Mesenteric fat pad (tissue), 1 donor: ENCODE measurements at places on chromosomes 13 and 19. TPM values are rescaled to one million over a fixed set of nuclear protein-coding genes. Genes with fewer than 3 reads are reported as not detected.

- no peak for DNase-seq
Measured at GRCh38 chr19:35153701-35154524, 622 bp upstream of the FXYD5 start.

DNA sequence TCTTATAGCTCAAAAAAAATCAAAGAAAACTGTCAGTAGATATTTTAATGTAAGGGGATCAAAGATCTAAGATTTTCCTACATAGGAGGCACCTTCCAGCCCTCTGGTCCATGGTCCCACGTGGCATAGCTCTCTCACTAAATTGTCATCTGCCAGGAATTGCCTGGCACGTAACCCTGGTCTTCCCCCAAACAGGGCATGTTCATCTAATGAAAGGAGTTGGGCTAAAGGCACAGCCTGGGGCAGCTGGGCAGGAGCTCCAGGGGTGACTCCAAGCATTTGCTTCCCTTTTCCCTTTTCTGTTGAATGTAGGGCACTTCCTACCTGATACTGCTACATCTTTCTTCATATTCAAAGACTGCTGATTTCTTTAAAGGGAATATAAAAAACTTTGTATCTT lies 148.7 kb downstream of the COL4A1 start:
- no peak for DNase-seq

DNA sequence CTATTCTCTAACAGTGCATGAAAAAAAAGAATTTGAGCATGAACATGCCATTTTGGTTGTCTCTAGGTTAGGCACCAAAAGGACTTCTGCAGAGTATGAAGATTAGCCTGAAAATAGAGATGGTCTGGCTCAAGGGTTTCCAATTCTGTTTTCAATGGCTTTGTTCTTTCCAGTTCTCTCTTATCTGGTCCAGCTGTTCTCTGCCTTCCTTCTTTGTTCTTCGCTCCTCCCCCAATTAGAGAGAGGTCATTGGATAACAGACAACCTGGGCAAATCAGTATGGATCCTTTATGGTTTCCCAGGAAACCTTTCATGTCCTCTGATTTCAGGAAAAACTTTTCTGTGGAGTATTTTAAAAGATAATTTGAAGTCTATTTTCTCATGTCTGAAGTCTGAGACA lies 623.4 kb downstream of the PCDH17 start:
- DNase-seq, result no peak

DNA sequence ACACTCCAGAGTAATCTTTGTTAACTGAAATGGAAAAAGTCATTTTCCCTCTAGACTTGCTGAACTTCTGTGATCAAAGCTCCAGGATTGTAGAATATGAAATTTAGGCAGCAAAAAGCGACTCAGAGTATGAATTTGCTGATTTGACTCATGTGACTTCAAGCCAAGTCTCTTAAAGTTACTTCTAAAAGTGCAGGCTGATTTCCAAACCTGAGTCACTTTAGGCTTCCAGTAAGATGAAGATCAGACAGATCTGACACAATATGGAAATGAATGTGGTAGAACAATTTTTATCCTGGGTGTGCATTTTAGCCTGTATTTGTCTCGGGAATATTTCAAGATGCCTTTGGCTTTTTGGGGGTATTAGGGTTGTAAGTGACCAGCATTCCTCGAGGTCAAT lies 151.0 kb upstream of the TMTC4 start:
- DNase-seq, result no peak

GRCh38 chr13:27463500-27463899 lies 13.1 kb upstream of the MTIF3 start:
- no peak for DNase-seq

DNA sequence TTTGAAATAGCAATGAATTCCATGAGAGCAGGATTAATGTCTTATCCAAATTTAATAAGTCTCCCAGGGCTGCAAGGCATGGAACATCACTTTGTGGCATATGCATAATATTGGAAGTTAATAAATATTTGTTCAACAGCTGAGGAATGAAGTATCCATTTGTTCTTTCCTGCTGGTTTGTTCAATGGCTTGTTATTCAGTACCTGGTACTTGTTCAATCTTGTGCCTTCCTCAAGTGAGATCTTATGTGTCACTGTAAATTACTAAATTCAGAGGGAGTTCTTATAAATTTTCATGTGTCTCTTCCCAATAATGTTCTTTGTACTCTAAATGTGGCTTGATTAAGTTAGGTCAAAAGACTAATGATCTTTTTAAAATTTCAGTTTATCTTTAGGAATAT lies 1105.5 kb upstream of the SPRY2 start:
- DNase-seq, result no peak

GRCh38 chr13:38228322-38228721 lies 121.3 kb upstream of the UFM1 start:
- no peak for DNase-seq

Gene SIGLEC11
- 3.0 TPM for total RNA-seq

DNA sequence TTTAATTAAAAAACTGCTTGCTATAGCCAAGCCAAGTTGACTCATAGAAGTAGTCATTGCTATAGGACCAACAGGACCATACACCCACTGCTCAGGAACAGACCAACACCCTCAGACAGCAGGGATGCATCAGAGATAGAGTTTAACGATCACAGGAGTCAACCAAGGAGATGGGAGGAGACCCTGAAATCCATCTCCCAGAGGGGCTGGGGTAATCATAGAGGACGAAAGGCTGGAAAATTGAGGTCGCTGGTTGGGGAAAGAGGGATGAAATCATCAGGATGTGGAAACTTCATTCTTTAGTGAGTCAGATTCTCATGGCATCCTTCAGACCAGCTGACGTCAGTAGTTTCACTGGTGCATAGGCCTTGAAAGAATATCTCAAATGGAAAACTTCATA lies 160.4 kb upstream of the GPC6 start:
- no peak for DNase-seq

GRCh38 chr13:34412817-34413375 lies 529.2 kb upstream of the NBEA start:
- DNase-seq, result no peak

Gene SRRM5
- total RNA-seq, result 0.22 TPM

DNA sequence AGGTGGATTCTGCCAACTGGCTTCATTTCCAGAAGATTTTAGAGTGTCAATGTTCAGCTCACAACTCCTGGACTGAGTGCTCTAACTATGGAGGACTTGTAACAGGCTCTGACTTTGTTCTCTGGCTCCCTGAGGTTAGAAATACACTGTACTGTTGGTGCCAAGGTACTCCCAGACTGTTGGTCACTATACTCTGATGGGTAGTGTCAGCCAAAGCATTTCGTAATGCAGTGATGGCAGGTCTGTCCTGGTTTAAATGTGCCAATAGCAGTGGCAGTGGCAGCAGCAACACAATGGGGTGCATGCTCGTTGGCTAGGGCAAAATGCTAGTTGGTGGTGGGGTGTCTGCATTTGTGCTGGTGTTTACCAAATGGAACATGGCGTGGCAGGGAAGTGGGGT lies 472.2 kb downstream of the TDRD3 start:
- DNase-seq, result no peak

DNA sequence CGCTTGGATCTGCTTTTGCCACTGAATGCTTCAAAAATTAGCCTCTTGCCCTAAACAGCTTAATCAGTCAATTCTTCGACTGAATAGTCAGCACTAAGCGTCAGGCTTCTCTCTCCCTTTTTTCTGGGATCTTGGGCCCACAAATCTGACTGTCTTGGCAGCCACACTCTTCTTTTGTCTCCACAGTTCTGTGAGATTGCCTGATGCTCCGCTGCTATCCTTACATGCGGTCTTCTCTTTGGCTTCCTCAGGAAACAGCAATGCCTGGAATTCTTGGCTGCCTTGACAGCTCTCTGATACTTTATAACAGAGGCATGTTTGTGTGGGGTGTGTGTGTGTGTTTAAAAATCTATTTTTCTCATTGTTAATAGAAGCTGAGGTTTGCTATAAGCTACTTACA lies 32.6 kb downstream of the ERCC5 start:
- DNase-seq, result no peak

GRCh38 chr19:33396701-33397535 lies 23.4 kb downstream of the CEBPG start:
- no peak for DNase-seq

DNA sequence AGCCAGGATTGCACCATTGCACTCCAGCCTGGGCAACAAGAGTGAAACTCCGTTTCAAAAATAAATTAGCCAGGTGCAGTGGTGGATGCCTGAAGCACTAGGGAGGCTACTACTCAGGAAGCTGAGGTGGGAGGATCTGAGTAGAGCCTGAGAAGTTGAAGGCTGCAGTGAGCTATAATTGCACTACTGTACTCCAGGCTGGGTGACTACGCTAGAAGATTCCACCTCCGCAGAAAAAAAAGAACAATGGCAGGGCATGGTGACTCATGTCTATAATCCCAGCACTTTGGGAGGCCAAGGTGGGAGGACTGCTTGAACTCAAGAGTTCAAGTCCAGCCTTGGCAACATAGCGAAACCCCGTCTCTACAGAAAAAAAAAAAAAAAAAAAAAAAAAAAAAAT lies 20.5 kb downstream of the HAUS8 start:
- DNase-seq, result no peak
